GDM1 (cell line): ENCODE measurements at places on chromosomes 7 and 10.

DNA sequence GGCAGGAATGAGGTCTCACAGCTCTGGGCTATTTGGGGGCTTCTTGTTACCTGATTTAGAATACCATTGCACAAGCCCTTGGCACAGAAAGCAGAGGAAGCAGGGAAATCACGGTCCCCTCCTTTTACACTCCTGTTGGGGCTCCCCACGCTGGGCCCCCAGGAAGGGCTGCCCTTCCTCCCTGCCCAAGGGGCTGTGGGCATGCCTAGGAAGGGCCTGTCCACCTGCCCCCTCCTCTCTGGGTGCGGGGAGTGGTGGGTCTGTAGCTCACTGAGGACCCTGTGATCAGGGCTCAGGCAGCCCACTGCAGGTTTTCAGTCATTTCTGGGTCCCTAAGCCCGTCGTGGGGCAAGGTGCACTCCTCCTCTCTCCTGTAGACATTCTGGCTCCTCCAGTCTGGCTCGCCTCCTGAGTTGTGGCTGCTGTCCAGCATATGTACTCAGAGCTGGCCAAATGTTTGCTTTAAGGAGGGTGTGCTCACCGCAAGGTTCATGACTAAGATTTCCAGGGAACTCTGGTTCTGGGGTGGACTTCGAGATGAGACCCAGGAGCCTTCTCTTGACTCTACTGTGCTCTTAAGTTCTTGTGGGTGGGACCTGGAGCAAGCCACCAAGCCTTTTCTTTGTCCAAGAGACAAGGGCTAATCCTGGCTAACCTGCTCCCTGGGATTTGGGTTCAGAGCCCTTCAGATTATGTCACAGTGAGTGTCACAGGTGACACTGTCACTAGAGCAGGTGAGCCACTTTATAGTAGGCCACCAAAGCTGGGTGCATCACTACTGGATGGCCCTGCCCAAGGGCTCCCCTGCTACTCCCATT is 56.0 kb downstream of the TACR2 start:
- DNase-seq: no peak

GRCh38 chr10:68496072-68496471 is 24.3 kb upstream of the DNA2 start:
- no peak for DNase-seq

GRCh38 chr7:65338346-65338745 is 35.3 kb upstream of the ZNF92 start:
- no peak for DNase-seq

DNA sequence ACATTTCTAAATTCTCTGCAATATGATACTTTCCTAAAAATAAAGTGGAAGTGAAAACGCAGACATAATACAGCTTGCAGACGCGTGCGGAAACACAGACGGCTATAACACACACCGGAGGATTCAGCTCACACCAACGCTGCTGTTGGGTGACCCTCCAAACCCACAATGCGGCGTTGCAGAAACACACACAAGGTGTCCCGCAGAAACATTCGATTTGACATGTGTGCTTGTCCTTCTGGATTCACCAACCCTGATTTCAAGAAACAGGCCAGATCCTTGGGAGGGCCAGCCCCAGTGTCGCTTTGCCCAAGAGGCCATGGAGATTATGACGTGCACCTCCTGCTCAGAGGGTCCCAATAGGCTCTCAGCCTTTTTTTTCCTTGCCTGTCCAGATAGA is 136.7 kb upstream of the TCERG1L start:
- DNase-seq: no peak

- DNase-seq: no peak
Measured at GRCh38 chr7:22230238-22230637, 126.7 kb downstream of the RAPGEF5 start.

- no peak for DNase-seq
Measured at GRCh38 chr10:130333185-130333584, 197.0 kb downstream of the GLRX3 start.

GRCh38 chr10:29630205-29631048 is 4.3 kb downstream of the SVIL start:
- no peak for DNase-seq

- no peak for DNase-seq
Measured at GRCh38 chr10:79381804-79382221, 34.5 kb downstream of the PPIF start.

- DNase-seq: no peak
Measured at GRCh38 chr7:152369518-152369917, 66.3 kb downstream of the KMT2C start.

GRCh38 chr7:99476107-99476506 is 3.4 kb downstream of the ZNF789 start:
- DNase-seq: no peak

- DNase-seq: no peak
Measured at GRCh38 chr10:79547973-79548372, 12.2 kb downstream of the SFTPA2 start.

DNA sequence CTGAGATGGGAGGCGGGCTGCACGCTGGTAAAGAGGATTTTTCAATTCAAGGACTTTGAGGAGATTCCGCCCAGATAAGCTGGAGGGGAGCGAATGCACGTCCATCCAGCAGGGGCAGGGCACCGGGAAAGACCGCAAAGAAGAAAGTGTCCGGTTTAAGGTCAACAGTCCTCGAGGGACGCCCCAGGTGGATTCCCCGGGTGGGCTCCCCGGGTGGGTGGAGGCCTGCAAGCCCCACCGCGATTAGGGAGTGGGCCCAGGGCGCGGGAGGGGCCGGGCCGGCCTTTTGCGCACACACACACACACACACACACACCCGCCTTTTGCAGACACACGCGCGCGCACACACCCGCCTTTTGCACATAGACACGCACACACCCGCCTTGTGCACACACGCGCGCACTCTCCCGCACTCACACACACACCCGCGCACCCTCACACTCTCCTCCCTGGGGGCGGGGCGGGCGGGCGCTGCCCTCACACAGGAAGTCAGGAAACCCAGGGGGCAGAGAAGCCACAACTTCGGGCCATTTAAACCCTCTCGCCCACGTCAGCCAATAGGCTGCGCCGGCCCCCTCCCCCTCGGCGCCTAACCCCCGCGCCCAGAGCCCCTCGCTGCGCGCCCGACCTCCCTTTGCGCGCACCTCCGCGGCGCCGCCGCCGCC is 615 bp downstream of the ARHGAP12 start:
- no peak for DNase-seq

GRCh38 chr10:78604721-78605120 is 464.0 kb upstream of the ZMIZ1 start:
- DNase-seq: no peak

DNA sequence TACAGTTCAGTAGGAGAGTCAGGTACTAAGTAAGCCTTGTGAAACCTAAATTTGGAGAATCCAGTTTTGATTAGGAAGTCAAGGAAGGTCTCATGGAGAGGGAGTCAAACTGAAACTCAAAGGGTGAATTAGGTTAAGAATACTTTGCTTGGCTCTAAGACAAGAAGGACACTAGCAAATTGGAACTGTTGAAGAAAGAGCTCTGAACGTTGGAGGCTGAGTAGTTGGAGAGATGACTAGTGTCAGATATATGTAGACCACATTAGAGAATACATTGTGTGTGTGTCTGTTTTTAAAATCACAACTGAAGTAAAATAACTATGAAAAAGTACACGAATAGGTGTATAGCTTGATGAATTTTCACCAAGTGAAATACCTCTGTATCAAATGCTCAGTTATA is 6.3 kb downstream of the VPS26A start:
- no peak for DNase-seq

DNA sequence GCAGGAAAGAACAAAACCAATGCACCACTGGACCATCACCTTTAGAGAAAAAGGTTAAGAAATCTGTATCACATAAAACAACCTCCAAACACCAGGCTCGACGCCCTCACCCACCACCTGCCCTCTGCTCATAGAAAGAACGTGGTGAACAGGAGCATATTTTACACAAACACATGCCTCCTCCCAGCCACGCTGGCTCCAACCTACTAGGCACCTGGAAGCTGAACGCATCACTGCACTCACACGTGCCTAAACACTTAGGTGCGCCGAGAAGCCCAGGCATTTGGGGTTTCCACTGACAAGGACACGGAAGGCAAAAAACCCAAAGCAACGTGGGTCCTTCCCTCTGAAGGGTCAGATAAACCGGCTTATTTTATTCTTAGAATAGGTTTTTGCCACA is 56.0 kb downstream of the PTPRN2 start:
- no peak for DNase-seq

DNA sequence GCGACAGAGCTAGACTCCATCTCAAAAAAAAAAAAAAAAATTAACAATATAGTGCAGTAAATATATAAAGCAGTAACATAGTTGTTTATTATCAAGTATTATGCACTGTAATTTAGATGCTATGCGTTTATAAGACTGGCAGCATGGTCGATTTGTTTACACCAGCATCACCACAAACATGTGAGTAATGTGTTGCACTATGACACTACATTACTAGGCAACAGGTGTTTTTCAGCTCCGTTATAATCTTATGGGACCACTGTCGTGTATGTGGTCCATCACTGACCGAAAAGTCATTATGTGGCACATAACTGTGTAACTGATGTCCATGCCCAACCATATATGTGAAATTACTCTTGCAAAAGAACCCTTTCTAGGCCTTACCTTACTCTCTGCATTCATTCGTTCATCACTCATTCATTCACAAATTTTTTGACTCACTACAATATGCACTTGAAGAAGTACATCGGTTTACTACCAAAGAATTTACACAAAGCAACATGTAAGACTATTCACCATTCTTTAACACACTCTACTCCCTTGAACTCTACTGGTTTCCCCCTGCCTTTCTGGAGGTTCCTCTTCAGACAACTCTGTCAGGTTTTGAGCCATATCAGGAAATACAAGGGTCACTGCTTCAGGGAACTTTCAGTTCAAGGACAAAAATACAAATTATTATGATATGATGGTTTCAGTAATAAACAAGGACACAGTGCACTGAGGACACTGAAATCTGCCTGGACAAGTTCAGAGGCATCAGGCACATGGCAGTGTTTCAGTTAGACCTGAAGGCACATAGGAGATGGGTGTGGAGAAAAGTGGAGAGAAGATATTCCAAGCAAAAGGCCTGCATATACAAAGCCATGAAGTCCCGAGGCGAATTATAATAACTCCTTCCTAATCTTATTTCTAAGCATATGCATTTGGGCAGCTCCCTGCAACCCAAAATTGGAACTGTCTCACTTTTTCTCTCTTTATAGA is 17.4 kb downstream of the ITGB1 start:
- no peak for DNase-seq

DNA sequence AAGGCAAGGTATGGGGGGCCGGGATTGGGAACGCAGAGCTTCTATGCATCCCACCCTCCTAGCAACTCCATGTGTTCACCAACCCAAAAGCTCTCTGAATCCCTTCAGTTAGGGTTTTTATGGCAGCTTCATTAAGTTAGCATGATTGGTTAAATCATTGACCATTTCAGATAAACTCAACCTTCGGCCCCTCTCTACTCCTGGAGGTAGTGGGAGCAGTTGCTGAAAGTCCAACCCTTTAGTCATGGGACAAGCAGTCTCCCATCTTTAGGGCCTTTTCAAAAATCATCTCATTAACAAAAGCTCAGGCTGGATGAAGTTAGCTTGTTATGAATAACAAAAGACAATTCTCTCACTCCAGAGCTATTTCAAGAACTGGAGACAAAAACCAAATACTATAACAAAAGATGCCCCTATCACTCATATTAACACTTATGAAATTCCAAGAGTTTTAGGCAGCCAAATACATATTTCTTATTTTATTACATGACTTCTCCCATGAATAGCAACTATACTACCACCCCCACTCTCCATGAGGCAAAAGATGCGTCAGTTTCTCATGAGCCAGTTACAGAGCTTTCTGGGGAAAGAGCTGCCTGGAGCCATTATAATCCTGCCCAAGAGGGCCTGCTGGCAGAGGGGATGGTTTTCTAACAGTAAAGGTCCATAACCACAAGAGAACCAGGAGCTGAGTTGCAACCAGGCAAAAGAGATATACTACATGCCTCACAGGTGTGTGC is 44.6 kb downstream of the SLC16A12 start:
- no peak for DNase-seq

GRCh38 chr10:111319866-111320265 is 243.0 kb downstream of the ADRA2A start:
- no peak for DNase-seq

DNA sequence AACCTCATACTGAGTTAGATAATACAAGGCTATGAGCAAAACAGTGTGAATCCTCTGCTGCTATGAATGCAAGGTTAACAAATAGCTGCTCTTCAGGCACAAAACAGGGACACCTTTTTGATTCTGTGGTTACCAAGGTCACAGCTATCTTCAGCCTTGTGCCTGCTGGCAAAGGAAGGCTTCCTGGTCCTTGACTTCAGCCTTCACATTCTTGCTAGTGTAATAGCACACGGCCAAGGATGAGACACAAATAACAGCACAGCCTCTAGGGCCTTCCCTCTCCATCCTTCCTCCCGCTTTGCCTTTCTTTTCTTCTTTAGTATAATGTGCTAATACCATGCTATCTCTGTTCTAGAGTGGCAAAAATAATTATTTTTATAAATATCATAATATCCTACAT is 130.6 kb upstream of the CAV2 start:
- no peak for DNase-seq

GRCh38 chr7:106151459-106152312 is 39.6 kb upstream of the SYPL1 start:
- DNase-seq: no peak

- no peak for DNase-seq
Measured at GRCh38 chr7:47739891-47740290, 158.0 kb upstream of the TNS3 start.

GRCh38 chr10:45581216-45581549 is 91.4 kb downstream of the ZFAND4 start:
- no peak for DNase-seq

DNA sequence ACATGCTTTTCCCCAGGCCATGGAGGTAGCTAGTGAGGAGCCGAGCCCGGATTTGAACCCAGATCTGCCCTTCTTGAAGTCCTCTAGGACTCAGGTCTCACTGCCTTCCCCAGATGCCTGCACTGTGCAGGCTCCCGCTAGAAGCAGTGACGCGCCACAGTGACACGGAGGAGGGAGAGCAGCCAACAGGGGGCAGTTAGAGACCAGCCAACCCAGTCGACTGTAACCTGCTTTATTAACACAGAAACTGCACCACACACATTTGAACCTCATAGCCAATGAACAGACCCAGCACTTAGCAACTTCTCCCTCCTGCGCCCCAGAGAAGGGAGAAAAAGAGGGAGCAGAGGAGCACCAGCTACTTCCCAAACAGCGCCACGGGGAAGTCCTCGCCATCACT is 27.4 kb downstream of the PILRA start:
- peak; percentile 16 for DNase-seq

- DNase-seq: no peak
Measured at GRCh38 chr7:68888971-68889385, 709.3 kb upstream of the AUTS2 start.

- DNase-seq: no peak
Measured at GRCh38 chr7:77657427-77658224, 38.6 kb upstream of the RSBN1L start.

- no peak for DNase-seq
Measured at GRCh38 chr7:4797858-4798705, 22.7 kb downstream of the AP5Z1 start.

DNA sequence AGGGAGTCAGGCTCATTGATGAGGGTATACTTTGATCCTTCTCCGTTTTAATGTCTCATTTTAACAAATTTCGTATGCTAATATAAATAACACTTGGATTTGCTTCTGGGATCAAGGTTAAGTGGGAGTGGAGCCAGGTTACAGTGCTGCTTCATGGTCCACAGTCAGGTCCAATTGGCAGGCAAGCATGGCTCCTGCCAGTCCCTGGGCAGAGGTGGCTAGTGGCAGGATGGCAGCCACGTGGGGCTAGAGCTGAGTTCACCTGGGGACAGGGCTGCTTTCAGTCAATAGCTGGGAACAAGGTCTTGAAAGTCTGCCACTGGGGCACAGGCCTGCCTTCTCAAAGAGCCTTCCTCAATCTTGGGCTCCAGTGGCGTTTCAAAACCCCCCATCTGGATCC is 16.0 kb upstream of the VWA2 start:
- DNase-seq: no peak
